ENCODE measurements at places on chromosomes 12 and 14.

DNA sequence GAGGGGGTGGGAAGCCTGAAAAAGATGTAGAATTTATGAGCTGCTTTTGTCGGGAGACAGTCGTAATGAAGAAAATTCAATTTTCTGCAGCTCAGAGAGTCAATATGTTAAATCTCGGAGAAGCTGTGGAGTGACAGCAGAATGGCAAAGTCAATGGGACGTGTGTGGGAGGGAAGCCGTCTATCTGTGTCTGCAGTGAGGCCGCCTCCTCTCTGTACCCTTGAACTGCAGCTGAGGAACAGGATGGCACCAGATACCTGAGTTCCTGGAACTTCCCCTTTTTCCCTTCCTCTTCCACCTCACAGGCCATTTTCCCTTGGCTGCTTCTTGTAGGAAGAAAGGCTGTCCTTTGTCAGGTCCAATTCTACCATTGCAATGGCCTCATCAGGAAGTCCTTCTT, 9.3 kb upstream of the CALCOCO1 start:
- DNase-seq, result no peak

- DNase-seq, result no peak
Measured at GRCh38 chr14:86787717-86788116, 1205.3 kb downstream of the GALC start.

DNA sequence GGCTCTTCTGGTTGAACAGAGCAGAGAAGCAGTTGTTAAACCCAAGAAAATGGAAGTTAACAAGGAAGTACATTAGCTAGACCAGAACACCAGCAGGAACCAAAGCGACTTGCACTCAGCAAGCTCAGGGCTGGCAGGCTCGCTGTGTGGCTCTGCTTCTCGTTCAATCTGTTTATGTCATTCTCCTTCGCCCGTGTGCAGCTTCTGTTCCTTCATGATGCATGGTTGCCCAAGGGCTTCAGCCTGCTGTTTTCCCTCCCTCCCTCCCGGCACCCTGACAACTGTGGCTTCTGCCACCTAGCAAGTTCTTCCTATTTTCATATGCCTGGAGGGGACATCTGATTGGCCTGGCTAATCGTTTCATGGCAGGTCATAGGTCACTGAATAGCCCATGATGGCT, 25.3 kb downstream of the PIGH start:
- DNase-seq, result no peak

GRCh38 chr12:42260518-42260917, 22.5 kb upstream of the YAF2 start:
- DNase-seq, result no peak

DNA sequence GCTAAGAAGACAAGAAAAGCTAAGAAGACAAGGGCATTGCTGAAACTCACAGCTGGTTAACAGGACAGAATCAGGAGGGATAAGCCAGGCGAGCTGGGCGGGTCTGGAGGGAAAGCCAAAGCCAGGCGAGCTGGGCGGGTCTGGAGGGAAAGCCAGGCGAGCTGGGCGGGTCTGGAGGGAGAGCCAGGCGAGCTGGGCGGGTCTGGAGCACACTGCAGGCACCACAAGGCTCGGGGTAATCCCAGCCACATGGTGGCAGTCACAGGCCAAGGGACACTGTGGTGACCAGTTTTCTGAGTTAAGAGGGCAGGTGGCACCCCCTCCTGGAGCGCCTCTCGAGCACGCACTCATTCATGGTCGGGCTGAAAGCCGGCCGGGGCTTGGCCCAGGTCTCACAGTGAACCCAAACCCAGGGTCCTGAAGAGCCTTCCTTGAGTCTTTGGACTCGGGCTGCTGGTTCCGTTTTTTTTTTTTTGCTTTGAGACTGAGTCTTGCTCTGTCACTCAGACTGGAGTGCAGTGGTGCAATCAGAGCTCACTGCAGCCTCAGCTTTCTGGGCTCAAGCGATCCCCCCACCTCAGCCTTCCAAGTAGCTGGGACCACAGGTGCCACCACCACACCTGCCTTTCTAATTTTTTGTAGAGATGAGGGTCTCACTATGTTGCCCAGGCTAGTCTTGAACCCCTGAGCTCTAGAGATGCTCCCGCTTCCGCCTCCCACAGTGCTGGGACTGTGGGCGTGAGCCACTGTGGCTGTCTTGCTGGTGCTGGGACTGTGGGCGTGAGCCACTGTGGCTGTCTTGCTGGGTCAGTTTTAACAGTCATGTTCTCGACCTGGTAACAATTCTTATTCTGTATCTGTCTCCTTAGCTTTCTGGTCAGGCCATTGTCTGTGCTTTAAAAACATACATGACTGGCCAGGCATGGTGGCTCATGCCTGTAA, 40.2 kb downstream of the HSP90AA1 start:
- DNase-seq, result peak; percentile 74

GRCh38 chr12:109605016-109605415, 31.4 kb downstream of the MVK start:
- no peak for DNase-seq

Data from retina (tissue), 1 donor.